Inflammatory macrophage treated with lipopolysaccharide for 1 hour (primary cell): ENCODE measurements at places on chromosomes 3 and 15.

DNA sequence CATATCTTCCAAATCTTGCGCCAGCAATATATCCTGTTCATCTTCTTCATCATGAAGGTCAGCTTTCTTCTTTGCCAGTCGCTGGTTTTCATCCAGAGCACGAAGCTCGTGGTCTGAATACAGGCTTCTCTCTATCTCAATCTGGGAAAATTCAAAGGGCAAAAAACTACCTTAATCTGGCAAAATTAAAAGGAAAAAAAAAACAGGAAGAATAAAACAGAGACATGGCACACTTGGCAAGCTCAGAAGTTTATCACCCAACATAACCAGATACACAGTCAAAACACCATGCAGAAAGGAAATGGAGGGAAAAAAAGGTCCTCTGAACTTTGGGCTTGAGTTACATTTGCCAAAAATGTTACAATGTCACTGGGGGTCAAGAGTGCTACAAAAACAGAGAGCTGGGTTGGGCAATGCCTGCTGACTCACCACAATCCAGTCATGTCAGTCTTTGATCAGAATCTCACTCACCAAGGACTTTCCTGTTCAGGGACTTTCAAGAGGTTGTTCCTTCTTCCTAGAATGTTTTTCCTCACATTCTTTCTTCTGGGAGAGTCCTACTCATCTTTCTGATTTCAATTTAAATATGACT, 1.5 kb downstream of the MRPL46 start:
- peak; percentile 52 for DNase-seq

- DNase-seq: no peak
These were observed 20.4 kb downstream of the UROC1 start for GRCh38 chr3:126496894-126497850.

DNA sequence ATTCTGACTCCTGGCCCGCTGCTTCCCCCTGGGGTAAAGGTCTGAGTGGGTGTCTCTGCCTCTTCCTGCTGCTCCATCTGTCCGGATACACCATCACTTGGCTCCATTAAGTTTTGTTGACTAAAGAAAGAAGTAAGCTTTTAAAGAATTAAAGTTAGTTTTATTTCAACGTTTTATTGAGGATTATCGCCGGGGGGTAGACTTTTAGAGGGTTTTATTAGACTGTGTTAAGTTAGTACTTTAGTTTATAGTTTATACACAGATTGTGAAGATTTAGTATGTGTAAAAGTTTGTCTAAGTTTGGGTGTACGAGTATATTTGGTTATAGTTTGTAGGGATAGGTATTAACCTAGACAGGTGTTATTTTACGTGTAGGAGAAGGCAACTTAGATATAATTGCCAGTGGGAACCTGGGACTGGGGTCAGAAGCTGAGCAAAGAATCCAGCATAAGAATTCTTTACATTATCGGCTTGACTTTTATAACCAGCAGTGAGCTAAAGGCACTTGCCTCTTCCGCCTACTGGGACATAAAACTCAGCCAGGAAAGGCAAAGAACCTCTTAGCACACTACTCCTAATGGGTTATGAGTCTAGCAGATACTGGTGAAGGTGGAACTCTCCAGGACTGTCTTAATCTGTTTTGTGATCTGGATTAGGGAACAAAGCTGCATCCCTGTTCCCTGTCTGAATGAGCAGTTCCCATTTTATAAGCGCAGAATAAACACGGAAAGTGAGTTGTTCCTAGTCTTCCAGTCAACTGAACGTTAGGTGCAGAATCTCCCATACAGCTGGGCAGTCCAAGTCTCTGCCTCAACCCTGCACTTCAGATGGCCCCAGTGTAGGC, 131.3 kb downstream of the FAM43A start:
- no peak for DNase-seq

DNA sequence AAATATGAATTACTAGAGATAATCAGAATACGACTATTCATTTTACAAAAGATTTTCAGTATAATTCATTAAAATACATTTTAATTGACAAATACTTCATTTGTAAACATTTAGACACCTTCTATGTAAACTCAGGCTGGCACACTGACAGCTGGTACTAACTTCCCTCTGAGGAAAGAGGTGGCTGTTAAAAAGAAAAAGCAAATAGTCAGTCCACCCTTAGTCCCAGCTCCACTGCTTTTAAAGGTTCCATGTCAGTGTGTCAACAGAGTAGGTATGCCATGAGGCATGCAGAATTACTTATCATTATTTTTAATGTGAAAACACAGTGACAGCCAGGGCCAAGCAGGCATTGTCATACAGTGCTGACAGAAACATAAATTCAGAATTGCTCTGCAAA, 16.1 kb downstream of the TM6SF1 start:
- no peak for DNase-seq

- no peak for DNase-seq
These were observed 557.2 kb downstream of the TUSC7 start for GRCh38 chr3:117266806-117267205.

DNA sequence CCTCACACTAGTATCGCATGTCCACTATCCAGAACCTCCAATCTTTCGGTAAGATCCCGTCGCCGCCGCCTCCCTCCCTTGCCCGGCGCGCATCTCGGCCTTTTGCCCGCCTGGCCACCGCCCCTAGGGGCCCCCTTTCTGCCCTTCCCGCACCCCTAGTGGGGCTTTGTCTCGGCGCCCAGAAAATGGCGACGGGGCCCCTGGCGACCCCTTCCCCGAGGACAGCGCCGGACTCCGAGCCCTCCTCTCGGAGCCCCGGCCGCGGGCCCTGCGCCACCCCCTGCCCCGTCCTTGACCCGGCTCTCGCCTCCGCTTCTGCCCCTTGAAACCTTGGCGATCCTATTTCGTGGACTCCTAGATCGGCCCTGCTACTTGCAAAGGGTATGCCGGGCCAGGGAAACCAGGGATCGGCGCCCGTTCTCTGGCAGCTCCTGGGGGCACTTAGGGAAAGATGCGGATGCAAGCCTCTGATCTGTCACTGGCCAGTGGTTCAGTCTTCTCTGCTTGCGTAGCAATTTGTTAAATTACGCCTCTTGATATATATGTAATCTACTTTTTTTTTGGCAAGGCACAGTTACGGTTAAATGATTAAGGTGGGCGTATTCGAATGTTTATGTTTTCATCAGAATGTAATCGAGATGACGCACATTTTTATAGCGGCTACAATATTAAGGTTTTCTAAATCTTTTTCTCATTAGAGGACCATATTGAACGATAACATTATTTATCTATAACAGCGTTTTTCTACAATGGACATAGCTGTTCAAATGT, 603 bp downstream of the EIF1B start:
- peak; percentile 52 for DNase-seq

DNA sequence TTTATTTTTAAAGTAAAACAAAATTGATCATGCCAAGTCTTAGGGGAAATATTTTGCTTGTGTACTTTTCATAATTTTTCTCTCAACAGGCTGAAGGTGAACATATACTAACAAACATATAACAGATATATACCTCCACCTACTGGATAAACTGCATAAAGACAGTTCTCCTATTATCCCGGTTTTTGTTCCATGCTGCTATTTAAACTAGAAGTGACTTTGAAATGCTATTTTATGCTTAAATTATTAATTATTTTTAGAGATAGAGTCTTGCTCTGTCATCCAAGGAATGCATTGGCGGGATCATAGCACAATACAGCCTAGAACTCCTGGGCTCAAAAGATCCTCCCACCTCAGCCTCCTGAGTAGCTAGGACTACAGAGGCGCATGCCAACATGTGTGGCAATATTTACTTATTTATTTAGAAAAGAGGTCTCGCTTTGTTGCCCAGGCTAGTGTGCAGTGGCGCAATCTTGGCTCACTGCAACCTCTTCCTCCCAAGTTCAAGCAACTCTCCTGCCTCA, 49.8 kb downstream of the ST3GAL6 start:
- DNase-seq: peak; percentile 69

- DNase-seq: no peak
These were observed 58.3 kb downstream of the CDC25A start for GRCh38 chr3:48129921-48130320.

GRCh38 chr15:74631935-74632560, 16.4 kb downstream of the CLK3 start:
- peak; percentile 68 for DNase-seq

- DNase-seq: no peak
These were observed 2.4 kb downstream of the SLCO3A1 start for GRCh38 chr15:91855684-91856489.

GRCh38 chr3:15298504-15298903, 33.9 kb downstream of the SH3BP5 start:
- DNase-seq: no peak
